ENCODE measurements at places on chromosomes 7 and 10.

GRCh38 chr10:66877361-66877760, 48.5 kb upstream of the LRRTM3 start:
- DNase-seq: no peak

GRCh38 chr7:105450177-105450861, 61.6 kb upstream of the SRPK2 start:
- DNase-seq: peak; percentile 6

GRCh38 chr7:129730159-129730558, 118.6 kb downstream of the NRF1 start:
- no peak for DNase-seq

DNA sequence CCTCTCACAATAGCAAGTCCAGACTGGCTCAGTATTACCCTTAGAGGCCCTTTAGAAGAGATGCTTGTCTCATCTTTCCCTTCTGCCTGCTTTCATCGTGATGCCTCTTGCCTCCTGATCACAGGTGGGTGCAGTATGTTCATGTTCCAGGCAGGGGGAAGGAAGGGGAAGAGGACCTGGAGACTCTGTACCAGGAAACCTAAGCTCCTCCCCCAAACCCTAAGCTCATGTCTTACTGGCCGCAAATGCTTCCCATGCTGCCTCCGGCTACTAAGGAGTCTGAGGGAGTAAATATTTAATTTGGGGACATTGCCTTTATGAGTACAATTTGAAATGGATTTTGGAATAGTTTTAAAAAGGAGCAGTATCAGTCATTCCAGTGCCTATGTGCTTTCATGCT, 192.6 kb downstream of the CDCA7L start:
- no peak for DNase-seq

DNA sequence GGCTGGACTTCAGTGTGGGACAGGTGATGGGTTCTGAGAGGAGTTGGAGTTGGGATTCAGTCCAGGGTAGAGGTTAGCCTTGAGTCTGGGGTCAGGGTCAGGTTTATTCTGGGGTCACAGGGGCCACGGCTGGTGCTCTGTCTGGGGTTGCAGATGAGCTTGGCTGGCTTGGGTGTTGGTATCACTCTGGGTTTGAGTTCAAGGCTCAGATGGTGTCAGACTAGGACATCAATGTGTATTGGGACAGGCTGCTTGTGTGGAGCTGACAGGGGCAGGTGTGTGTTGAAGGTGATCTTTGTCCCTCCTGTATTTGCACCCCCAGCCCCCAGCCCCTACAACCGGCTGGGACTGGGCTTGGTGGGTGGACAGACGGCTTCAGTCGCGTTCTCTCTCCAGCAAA, 26.8 kb downstream of the TMEM270 start:
- DNase-seq: no peak

DNA sequence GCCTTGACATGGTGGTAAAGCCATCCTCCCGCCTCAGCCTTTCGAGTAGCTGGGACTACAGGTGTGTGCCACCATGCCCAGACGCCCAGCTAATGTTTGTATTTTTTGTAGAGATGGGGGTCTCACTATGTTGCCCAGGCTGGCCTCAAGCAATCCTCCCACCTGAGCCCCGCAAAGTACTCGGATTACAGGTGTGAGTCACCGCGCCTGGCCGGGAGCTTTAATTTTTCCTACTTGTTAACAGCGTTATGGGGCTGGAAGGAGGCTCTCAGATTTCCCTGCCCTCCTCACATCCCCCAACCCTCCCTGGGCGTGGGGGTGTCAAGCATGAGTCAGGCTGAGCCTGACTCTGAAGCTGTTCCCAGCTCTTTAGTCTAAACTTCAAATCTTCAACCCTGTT, 8.3 kb downstream of the ALKBH4 start:
- DNase-seq: peak; percentile 69

GRCh38 chr10:99443500-99443899, 13.1 kb upstream of the GOT1 start:
- no peak for DNase-seq

GRCh38 chr7:75996476-75996875, 2.1 kb upstream of the TMEM120A start:
- no peak for DNase-seq

DNA sequence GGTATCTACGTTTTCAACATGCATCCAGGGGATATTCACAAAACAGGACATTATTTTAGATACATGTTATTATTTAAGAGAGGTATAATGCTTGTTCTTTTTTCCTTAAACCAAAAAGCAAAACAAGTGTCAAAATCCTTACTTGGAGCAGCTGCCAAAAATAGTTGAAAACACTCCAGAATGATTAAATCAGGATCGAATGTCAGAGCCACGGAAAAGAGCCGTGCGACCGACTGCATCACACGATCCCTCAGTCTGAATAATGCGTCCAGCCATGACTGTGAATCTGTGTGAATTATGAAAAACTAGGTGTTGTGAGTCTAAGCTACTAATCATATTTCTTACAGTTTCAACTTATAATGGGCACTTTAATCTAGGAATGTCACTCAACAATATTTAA, 126.0 kb downstream of the PARD3 start:
- peak; percentile 70 for DNase-seq

DNA sequence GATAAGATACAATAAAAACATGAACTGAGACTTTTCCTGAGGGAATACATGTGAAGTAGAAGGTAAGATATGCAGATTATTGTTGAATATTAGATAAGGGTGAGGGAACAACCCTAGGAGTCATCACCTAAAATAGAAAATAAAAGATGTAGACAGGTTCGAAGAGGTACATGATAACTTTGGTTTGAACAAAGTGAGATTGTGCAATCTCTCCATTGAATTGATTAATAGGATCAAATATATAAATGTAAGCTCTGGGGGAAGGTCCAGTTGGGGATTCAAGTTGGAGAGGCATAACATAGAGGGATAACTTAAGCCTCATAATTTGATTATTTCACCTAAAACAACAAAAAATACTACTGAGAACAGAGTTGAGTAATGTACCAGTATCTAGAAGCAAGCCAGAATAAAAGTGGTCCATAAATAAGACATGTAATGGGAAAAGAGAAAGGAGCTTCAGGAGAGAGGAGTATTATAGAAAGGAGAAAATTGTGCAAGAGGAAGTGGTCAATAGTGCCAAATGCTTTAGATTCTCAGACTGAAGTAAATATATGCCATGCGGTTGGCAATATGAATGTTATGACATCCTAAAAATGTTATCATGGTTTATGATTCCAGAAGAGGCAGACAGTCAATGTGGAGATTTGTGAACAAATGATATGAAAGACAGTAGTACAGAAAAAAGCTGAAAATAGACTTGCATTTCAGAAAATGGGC, 282.3 kb upstream of the CHRM2 start:
- DNase-seq: no peak

DNA sequence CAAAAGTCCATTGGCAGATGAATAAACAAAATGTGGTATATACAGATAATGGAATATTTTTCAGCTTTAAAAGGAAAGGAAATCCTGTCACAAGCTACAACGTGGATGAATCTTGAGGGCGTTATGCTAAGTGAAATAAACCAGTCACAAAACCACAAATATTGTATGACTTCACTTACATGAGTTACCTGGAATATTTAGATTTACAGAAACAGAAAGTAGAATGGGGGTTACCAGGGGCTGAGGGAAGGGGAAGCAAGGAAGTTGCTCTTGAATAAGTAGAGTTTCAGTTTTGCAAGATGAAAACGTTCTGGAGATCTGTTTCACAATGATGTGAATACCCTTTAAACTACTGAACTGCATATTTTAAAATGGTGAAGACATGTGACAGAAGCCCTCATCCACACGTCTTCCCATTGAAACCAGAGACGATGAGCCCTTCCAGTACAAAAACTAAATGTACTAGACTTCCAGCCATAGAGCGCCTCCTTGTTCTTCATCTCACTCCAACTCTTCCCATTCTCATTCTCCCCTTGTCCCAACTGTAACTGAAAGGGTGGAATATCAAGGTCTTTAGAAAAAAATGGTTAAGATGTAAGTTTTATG, 62.4 kb downstream of the MICU1 start:
- DNase-seq: no peak

DNA sequence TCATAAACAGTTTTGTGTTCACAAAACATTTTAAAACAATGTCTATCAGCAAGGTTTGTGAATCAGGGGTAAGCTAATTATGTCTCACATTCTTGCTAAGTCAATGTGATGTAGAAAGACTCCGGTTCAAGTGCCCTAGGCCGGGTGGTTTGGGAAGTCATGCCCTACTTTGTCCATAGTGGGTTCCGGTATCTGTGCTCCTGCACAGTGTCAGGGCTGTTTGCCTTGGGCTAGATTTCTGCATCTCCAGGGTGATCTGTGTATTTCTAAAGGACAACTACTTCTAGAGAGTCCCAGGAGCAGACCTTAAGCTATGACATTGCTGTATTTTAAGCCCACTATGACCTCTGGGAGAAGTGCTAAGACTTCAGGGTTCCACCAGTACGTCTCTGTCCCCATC, 504.1 kb downstream of the PLXNA4 start:
- no peak for DNase-seq

DNA sequence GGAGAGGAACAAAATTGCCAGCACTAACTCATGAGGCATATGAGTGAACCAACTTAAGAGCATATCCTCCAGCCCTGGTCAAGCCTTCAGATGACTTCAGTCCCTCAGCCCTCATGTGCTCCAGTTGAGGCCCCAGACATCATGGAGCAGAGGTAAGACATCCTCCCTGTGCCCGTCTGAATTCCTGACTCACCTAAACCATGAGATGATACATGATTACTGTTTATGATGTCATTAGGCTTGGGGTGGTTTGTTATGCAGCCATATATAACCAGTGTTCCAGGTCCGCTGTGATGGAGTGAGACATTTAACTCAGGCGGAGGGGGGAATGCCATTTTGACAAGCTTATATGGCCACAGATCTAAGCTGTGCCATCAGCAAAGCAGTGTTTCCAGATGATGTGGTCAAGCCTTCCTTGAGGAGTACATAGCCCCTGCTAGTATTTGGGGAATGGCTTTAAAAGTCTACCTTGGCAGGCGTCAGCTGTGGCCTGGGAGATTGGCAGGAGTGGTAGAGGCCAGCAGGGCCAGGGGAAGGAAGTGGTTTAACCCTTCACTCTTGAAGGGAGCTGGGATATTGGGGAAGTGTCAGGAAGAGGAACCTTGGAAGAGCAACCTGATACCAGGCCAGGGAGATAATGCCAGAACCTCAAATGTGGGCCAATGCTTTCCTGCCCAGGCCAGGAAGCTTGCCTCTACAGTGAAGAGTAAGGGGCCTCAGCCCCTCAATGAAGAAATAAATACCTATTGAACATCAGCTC, 343.0 kb upstream of the PODXL start:
- DNase-seq: no peak

DNA sequence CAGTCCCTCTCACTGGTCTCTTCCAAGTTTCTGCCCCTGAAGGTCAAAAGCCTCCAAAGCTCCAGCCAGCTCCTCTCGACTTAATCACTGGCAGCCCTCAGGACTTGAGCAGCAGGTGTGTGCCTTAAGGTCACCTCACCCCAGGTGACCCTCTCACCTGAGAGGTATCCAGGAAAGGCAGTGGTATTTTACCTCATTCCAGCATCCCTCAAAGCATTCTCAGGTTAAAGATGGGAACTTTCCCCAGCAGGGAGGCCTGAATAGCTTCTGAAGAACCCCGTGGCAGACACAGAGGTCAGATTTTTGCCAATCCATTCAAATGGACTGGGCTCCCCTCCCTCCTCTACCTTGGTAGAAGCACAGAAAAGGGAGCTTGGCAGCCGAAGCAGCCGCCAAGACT, 148.2 kb downstream of the GFRA1 start:
- no peak for DNase-seq

DNA sequence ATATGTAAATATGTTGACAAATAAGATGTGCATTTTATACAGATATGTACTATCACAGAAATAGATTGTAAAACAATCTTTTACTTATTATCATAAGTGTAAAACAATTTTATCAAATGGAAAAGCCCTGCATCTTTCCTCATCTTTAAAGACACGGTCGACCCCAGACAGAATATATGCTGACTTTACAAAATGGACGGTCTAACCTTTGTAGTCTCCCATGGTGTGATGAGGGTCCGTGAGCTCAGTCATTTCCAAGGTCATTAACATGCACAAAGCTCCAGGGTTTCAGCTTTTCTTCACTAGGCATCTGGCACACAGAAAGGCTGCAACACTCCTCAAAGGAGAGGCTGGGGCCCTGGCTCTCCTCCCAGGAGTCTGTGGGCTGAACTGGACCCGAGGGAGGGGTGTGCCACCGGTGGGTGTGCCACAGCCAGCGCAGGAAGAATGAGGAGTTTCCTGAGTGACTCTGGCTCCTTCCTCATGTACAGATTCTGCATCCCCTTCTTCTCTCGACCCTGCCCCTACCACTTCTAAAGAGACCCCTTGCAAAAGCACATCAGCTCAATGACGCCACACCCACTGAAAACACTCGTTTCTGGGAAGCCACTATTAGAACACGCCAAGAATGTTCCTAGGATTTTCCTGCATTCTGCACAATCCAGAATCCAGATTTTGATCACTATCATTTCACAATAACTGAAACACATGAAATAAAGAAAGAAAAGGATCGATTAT, 26.2 kb upstream of the ABLIM1 start:
- DNase-seq: peak; percentile 48

GRCh38 chr7:7686811-7687508, 31.4 kb downstream of the RPA3 start:
- DNase-seq: peak; percentile 5

DNA sequence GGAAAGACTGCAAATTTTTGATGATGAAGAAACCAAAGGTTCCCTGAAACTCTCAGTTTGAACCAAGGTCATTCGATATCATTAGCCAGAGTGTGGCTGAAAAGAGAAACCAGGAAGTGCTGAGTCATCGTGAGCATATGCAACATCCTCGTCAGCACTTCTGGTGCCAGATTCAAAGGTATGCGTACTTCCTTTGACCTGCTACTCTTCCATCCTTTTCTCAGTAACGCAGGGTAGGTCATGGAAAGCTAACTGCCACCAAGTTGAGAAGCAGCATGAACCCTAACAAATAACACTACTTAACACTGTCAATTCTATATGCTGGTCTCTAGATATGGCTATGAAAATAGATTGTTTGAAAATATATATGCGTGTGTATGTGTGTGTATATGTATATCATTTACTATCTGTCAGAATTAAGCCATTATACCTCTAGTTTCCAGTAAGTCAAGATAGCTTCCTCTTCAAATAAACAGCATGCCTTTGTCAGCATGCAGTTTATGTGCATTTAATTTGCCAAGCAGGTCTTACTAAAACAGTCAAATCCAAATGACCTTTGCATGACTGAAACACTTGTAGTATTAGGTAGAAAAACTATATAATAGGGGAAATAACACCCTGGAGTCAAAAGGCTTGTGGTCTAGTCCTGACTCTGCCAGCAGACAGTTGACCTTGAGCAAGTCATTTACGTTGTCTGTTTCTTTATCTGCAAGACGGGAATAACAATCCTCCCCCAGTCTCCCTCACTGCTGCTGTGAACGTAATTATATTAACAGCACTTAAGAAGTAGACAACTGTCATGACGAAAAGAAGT, 26.4 kb downstream of the CDK6 start:
- peak; percentile 96 for DNase-seq

- DNase-seq: no peak
These were observed 54.7 kb upstream of the LANCL2 start for GRCh38 chr7:55310287-55311025.

GRCh38 chr10:93076871-93077270, 3.2 kb downstream of the CYP26A1 start:
- DNase-seq: no peak

- peak; percentile 80 for DNase-seq
These were observed 55.2 kb downstream of the EGFR start for GRCh38 chr7:55073976-55074528.

All from fibroblast of skin of right quadriceps (primary cell).